ENCODE measurements at places on chromosomes 5 and 9.

GRCh38 chr5:107806271-107806670 is 135.5 kb upstream of the EFNA5 start:
- no peak for DNase-seq

DNA sequence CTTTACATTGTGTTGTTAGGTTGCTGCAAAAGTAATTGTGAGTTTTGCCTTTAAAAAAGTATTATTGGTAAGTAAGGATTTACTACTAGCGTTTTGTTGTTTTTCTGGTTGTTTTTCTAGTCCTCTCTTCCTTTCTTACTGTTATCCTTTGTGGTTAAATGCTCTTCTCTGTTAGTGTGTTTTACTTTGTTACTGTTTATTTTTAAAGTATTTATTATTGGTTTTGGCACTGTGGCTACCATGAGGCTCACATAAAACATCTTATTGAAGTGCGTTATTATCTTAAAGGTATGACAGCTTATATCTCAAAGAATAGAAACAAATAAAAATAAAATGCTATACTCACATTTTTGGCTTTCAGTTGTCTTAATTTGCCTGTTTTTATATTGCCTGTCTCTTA is 17.6 kb downstream of the DMXL1 start:
- no peak for DNase-seq

GRCh38 chr9:13020146-13021040 is 245.6 kb downstream of the LURAP1L start:
- no peak for DNase-seq

DNA sequence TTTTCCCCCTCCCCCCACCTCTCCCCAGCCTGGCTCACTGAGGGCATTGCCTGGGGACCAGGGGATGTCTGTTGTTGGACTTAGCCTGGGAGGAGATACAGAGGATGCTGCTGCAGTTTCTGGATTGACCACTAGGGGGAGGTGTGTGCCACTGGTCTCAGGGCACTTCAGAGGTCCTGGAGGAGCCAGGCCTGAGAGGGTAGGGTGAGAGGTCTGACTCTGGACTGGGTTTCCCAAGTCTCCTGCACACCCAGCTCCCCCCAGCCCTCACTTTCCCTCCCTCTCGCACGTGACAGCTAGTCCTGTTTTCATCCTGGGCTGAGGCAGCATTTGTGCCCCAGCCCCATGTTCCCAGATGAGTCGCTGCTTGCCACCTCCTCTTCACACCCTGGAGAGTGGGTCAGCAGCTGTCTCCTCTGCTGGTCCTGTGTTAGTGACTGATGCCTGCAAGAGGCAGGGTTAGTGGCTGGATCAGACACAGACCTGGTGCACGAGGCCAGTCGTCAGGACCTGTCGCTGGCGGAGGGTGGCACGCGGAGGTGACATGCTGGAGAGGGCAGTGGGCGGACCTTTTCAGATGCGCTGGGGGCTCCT is 4.4 kb downstream of the IL3 start:
- peak; percentile 44 for DNase-seq

- DNase-seq = no peak
Observed at GRCh38 chr5:95447961-95448360, 56.8 kb downstream of the FAM81B start.

- no peak for DNase-seq
Observed at GRCh38 chr5:57878301-57878722, 395.7 kb upstream of the ACTBL2 start.

- DNase-seq = no peak
Observed at GRCh38 chr9:130264414-130265350, 878 bp upstream of the HMCN2 start.

DNA sequence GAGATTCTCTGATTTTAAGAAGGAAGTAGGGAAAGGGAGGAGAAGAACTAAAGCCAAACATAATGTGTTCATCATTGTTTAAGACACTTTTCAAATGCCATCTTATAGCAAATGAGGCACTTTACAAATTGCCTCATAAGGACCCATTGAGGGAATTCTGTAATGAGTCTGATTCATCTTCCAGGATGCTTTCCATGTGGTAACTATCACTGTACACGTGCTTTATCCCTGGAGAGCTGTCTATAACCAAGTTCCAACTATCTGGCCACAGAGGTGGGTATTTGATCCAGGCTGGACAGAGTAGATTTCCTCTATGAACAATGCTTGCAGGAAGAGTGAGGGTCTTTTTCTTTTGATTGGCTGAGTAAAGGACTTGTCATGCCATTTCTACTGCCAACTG is 183.5 kb upstream of the NFIB start:
- no peak for DNase-seq

DNA sequence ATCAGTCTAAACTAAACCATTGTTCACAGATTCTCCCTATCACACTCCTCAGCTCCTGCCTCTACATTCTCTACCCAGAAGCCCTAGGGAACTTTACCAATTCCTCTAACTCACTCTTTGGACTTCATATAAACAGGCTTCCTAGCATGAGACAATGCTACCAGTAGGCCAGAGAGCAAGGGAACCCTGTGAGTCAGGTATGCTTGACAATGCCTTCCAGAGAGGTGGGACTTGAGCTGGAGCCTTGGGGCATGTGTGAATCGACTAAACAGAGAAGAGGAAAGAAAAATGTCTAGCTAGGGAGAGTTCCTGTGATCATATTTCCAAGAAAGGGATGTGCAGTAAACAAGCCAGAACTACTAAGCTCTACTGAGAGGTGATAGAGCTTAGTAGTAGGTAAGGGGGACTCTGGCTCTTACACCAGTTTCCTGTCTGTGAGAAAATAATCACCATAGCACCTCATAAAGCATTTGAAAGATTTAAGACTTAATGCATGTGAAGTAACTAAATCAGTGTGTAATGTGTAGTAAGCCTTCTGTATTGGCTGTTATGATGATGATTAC is 6.4 kb upstream of the RFK start:
- DNase-seq = no peak

- no peak for DNase-seq
Observed at GRCh38 chr5:75828029-75828428, 110.8 kb upstream of the POC5 start.

DNA sequence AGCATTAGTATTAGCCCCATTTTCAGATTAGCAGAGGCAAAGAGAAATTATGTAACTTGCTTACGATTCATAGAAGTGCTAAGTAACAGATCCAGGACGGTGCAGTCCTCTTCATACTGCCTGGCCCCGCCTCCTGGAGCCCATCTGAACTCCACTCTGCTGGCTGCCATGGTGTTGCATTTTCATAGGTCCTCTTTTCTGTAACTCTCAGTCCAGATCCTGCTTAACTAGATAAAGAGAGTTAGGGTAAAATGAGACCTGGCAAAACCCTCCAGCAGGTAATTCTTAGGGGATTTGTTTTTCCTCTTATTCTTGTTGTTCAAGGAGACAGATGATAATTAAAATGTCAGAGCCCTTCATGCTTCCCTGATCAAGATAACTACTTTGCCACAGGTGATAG is 135.1 kb upstream of the EFNA5 start:
- DNase-seq = no peak

DNA sequence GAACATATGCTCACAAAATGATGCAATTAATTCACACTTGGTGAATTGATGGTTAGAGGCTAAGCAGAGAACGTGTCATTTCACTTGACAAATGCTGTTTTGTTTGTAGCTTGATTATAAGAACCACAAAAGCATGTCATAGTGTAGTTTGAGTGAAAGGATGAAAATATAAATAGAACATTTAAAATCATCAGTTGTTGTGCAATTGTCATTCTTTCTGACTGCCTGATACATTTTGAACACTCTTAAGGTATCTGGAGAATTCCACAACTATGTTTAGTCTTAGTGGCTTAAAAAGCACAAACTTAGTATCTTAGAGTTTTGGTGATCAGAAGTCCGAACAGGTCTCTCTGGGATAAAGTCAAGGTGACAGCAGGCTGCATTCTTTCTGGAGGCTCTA is 129.4 kb downstream of the BASP1 start:
- DNase-seq = no peak

DNA sequence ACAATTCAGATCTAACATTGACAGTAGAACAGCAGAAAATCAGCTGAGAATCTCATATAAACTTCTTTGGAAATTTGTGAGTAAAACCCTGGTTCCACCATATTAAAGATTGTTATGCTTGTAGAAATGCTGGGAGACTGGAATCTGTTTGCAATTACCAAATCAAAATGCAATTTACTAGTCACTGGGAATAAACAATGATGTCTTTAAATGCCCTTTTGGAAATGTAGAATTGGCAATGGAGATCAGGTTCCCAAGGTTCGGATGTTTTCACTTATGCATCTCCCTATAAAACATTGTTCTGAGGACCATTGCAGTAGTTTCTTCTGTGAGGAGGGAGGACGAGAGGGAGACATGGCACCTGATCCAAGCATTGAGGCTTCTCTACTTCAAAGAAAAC is 384.4 kb downstream of the TMEM167A start:
- no peak for DNase-seq

- DNase-seq = no peak
Observed at GRCh38 chr9:26033336-26033735, 355.1 kb upstream of the TUSC1 start.

GRCh38 chr5:137450759-137451158 is 48.4 kb downstream of the SPOCK1 start:
- DNase-seq = no peak

- no peak for DNase-seq
Observed at GRCh38 chr9:69174616-69175463, 763 bp downstream of the TJP2 start.

DNA sequence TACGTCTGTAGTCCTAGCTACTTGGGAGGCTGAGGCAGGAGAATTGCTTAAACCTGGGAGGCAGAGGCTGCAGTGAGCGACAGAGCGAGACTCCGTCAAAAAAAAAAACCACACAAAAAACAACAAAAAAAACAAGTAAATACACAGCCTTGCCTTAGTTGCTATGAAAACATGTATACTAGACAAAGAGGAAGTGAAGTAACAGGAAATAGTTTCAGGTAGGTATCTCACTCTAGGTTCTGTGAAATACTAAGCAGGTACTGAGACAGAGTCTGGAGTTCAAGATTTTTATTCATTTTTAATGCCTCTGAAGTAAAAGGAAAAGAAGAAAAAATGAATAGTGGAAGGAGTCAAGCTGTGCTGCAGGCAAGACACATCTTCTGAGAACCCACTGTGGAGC is 687.9 kb upstream of the RGMB start:
- no peak for DNase-seq

- no peak for DNase-seq
Observed at GRCh38 chr5:111234125-111234524, 9.9 kb downstream of the CAMK4 start.

- DNase-seq = no peak
Observed at GRCh38 chr9:131174681-131175239, 49.4 kb downstream of the NUP214 start.

GRCh38 chr9:81604306-81605169 is 84.8 kb downstream of the TLE1 start:
- no peak for DNase-seq

GRCh38 chr5:149216496-149216895 is 55.2 kb upstream of the AFAP1L1 start:
- no peak for DNase-seq

DNA sequence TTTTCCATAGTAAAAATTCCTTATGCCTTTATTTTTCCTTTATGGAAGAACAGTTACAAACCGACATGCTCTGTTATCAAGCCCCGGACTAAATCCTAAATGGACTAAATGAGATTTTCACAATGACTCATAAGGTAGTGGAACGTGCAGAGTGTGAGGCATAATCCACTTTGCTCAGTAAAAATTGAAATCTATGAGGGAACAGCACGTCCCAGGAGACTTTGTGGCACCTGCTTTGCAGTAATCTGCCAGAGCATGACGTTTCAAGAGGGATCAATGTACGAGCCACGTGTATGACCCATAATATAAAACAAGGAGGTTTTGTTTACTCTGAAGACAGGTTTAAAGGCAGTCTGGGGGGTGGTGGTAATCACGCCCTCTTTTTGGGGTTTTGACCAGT is 83.8 kb upstream of the GNA14 start:
- no peak for DNase-seq

GRCh38 chr9:83403527-83404238 is 134.5 kb downstream of the FRMD3 start:
- no peak for DNase-seq

DNA sequence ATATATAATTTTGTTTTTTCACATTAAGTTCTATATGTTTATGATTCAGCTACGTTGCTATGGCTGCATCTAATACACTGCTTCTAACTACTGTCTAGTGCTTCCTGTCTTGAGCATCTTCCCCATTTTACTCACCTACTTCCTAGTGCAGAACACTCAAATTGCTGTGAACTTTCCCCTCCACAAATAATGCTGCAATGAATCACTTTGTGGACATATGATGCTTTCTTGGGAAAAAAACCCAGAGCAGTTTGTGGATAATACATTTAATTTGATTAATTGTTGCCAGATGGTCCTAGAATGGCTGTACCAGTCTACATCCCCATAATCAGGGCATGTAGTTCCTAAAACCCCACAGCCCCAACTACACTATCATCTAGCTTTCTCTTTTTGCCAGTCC is 18.5 kb downstream of the CD180 start:
- DNase-seq = no peak

- DNase-seq = no peak
Observed at GRCh38 chr5:997001-997474, 11.6 kb upstream of the NKD2 start.

- DNase-seq = no peak
Observed at GRCh38 chr9:131733541-131734061, 6.3 kb downstream of the RAPGEF1 start.

DNA sequence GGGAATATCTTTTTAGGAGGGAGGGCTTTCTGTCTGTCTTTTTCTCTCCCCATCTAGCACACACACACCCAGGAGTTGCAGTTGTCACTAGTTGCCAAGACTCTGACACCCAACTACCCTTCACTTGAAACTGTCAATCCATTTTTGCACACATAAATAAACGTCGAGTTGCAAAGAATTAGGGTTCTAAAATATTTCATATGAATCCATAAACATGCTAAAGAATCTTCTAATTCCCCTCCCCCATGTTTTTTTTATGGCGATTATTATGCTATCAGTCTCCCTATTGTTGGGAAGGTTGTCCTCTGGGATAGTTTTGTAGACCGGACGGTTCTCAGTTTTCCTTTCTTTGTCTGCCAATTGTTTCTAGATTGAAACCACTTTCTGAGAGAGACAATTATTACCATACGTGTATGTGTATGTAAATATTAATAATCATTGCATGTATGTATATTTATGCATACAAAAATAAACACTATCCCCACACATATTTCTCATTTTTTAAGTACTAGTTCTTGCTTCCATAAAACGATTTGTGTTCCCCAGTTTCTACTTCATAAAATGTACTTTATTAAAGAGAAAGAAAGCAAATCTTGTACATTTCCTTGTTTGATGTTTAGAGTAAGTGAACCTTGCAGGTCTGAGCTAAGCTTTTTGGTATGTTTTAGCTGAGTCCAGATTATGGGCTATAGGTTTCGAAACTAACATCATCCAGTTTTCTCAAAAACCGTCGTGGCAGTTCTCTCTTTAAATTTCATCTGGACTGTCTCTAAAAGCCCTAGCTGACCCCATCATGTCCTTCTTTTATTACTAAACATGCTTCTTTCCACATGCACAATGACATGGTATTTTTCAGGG is 165.0 kb upstream of the MPDZ start:
- DNase-seq = no peak

GRCh38 chr5:60334281-60334713 is 365.7 kb downstream of the DEPDC1B start:
- DNase-seq = no peak

- no peak for DNase-seq
Observed at GRCh38 chr5:57577432-57578175, 95.0 kb upstream of the ACTBL2 start.

Data from stimulated activated CD8-positive, alpha-beta memory T cell treated with anti-CD3 and anti-CD28 coated beads, Interleukin-7, amount 100 ng/mL, for 1 hour (primary cell).